ENCODE measurements at places on chromosomes 13 and 19.

DNA sequence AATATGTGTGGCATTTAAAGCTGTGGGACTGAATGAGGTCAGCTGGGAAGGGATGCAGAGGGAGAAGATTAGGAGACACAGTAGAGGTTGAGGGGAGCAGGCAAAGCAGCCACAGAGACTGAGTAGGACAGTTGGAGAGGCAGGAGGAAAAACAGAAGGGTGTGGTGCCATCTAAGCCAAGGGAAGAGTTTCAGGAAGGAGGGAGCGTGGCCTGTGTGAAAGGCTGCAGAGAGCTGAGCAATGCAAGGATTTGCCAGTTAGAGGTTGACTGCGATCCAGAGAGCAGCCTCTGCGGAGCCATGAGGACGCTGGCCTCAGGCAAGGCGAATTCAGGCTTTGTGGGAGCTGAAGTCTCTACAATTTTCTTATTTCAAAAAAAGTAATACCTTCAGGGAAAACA, 28.9 kb downstream of the SOX21 start:
- no peak for DNase-seq

DNA sequence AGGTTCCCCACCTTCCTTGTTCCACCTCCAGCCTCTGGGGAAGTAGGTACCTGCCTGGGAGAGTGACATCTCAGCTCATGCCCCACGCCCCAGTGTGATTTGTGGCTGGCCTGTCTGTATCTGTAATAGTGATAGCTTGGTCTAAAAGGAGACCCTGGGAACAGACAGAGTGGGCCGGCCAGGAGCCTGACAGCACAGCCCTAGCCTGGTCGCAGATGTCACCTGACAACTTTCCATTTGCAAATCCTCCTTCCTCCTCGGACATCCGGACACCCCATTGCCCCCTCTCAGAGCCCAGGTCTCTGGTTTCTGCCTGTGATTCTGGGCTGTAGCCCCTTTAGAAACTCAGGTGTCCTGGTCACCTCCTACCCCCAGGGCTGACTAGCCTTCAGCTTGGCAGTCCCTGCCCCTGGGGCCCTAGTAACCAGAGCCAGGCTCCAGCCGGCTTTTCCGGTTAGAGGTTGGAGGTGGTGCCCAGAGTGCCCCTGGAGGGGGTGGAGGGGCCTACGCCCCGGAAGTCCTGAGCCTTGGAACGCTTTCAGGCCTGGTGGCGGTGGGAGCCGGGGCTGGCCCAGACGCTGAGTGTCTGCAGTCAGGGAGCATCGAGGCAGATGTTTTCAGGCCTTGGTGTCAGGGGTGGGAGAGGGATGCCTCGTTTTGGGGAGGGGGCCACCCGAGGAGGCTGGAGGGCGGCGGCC, 6.5 kb downstream of the LRRC8E start:
- no peak for DNase-seq

DNA sequence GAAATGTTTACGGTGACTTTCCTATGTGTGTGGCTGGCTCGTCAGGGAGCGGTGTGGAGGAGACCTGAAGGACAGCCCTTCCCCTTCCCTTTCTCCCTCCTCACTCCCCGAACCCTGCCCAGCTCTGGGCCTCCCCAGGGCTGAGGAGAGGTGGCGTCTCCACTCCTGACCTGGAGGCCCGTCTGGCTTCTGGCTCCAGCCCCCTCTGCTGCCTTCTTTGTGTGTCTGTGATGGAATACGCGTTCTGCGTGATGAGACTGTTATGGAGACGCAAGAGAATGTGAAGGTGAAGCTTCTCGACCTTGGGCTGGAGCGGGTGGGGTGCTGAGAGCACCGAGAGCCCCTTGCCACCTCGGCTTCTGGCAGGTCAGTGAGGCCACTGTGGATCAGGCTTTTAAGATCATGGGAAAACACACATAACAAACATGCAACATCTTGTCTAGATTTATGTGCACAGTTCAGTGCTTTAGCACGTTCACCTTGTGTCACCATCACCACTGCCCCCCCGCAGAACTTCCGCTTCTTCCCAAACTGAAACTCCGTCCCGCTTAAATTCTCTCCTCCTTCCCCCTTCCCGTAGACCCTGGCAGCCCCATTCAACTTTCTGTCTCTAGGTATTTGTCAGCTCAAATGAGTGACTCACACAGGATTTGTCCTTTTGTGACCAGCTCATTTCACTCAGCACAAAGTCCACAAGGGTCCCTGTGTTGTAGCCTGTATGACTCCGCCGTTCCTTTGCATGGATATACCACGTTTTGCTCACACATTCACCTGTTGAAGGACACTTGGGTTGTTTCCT, 24.7 kb downstream of the ATP11A start:
- no peak for DNase-seq

DNA sequence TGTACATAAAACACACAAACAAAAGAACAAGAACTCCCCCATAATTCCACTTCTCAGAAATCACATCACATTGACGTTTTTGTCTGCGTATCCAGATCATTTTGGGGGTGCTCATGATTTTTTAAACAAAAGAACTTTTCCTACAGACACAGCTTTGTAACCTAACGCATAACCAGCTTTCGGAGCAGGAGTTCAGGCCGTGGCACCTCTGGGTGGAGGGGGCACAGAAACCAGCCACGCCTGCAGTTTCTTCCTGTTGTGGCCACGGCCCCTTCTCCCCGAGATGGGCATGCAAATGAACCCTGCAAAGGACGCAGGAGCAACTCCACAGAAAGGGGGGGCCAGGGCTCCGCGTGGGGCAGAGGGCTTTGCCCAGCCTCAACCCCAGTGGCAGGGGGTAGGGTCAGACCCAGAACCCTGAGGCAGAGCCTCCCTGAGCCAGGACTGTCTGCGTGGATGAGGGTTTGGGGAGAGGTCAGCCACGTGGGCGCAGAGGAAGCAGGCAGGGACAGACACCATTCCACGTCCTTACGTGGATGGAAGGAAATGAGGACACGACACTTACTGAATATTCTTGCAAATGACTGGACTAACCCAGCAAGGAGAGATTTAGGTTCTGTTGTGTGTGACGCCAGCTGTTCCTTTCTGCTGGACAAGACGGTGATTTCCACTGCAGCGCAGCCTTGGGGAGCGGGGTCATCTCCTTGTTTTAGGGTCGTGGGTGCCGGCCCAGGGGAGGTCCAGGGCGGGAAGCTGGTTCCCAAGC, 64.4 kb downstream of the RASA3 start:
- no peak for DNase-seq

DNA sequence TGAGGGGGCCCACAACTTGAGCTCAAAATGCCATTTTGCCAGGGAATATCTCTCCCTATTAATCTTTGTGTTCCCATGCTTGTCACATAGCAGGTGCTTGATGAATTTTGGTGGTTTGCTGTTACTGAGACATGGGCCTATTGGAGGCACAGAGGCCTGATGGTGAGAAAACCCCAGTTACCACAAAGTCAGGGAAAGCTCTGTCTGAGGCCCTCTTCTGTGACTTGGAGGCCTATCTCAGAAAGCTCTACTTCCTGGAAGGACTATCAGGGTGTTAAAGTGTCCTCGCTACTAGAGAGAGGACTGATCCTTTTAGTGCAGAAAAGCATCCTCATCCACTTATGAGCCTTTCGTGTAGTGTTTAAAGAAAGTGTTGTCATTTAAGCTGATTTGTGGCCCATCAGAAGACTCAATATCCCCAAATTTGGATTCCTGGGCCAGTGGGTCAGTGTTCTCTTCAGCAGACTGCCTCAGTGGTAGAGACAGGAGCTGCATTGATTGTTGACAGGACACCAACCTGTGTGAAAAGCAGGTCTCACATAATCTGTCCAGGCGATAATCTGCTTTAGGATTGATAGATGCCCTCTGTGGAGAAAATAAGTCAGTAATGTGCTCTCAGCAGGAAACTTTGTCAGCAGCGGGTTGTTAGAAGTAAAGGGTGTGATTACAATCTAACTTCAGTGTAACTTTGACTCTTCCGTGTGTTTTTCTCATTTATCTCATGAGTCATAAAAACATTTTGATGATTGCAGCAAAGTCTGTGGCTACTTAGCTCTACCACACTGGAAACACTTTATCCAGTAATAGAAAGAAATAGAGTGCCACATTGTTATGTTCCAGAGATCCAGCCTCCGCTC, 121.0 kb downstream of the AKAP11 start:
- DNase-seq = no peak

DNA sequence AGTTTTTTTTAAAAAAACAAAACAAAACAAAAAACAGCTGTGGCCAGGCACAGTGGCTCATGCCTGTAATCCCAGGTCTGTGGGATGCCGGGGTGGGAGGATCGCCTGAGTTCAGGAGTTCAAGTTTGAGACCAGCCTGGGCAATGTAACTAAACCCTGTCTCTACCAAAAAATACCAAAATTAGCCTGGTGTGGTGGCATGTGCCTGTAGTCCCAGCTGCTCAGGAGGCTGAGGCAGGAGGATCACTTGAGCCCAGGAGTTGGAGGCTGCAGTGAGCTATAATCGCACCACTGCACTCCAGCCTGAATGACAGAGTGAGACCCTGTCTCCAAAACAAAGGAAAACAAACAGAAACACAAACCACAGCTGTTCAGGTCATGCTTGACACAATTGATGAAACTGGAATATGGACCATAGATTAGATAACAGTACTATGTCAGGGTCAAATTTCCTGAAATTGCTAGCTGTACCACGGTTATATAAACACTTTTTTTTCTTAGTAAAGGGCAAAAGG, 6.9 kb upstream of the ANGPTL4 start:
- no peak for DNase-seq

DNA sequence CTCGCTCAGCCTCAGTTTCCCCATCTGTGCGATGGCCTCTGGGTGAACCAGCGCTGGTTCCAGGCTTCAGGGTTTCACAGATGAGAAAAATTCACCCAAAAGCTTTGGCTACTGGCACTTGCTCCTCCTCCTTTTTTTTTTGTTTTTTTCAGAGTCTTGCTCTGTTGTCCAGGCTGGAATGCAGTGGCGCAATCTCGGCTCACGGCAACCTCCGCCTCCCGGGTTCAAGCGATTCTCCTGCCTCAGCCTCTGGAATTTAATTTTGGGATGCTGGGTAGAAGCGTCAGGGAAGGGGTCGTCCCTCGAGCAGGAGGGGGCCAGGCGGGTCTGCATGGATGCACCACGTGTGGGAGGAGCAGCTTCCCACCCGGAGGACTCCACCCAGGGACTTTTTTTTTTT, 7.0 kb downstream of the PRSS57 start:
- no peak for DNase-seq

DNA sequence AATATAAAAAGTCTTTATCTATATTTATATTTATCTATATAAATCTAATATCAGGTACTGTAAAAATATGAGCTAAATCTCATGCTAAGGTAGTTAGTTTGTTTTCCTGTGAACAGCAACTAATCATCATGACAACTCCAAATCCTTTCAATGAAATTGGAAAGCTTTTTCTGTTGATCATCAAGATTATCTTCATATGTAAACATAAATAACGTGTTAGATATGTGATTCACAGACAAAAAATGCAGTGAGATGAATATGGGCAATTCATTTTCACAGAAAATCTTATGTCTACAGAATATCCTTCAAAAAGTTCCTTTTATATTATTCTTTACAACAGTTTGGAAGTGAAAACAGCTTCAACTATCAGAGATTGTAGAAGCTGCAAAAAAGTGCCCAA, 41.7 kb upstream of the EEF1AKMT1 start:
- no peak for DNase-seq

DNA sequence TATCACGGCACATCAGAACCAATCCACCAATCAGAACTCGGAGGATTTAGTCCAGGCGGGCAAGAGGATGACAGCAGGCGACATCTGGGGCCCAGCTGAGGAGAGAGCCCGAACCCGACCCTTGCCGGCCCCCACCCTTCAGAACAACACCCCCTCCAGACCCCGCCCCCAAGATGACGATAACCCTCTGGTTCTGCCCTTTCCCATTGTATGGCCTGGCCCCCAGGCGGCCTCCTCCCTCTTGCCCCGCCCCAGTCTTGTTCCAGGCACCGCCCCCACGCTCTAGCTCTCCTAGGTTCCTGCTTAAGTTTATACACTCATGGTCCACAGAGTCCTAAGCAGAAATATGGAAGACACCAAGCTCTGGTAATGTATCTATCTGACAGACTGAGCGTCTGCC, 2.8 kb upstream of the ZNF83 start:
- DNase-seq = no peak

DNA sequence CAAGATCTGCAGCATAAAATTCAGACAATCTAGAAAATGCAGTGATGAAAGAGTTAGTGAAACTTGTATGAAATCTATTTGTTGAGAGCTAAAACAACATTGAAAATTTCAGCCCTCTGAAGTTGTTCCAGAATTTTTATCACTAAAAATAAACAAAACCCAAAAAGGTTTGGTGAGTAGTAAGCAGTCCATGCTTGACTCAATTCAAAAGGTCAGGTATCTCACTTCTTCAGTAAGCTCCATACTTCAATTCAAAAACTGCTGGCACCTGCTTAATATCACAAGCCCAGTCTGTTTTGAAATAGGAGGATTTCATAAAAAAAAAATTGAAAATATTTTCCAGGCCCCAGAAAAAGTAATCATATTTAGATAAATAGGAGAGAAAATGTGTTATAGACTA, 894.4 kb downstream of the SLITRK5 start:
- no peak for DNase-seq

- no peak for DNase-seq
These were observed 159.1 kb downstream of the KATNAL1 start for GRCh38 chr13:30148171-30148754.

DNA sequence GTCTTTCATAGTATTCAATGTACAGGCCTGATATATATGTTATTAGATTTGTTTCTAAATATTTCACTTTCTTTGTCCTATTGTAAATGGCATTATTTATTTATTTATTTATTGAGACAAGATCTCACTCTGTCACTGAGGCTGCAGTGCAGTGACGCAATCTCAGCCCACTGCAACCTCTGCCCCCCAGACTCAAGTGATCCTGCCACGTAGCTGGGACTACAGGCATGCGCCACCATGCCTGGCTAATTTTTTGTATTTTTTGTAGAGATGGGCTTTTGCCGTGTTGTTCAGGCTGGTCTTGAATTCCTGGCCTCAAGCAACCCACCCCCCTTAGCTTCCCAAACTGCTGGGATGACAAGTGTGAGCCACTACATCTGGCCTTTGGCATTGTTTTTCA, 5.4 kb upstream of the GAS6 start:
- no peak for DNase-seq

DNA sequence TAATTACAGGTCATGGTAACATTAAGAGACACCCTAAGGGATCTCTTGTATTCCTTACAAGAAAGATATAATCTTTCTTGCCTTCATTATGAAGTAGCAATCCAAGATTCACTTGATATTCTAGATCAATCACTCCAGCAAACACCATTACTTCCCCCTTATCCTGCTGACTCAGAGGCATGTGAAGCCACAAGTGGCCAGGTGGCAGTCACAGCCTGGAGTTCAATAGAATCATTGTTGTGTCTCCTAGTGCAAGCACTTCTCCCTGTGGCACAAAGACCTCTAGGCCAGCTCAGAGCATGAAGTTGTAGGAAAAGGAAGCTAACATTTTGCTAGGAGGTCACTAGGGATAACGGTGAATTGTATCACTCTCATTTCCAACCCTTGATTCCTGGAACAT, 864.3 kb upstream of the ATXN8OS start:
- no peak for DNase-seq

- no peak for DNase-seq
These were observed 77.0 kb downstream of the CAB39L start for GRCh38 chr13:49366841-49367240.
